ENCODE measurements at places on chromosomes 2 and 18. TPM values are rescaled to one million over a fixed set of nuclear protein-coding genes. Genes with fewer than 3 reads are reported as not detected.

GRCh38 chr2:112230371-112230770, 24.5 kb downstream of the ZC3H8 start:
- no peak for DNase-seq

- no peak for DNase-seq
Measured at GRCh38 chr2:43196768-43197587, 29.4 kb downstream of the ZFP36L2 start.

DNA sequence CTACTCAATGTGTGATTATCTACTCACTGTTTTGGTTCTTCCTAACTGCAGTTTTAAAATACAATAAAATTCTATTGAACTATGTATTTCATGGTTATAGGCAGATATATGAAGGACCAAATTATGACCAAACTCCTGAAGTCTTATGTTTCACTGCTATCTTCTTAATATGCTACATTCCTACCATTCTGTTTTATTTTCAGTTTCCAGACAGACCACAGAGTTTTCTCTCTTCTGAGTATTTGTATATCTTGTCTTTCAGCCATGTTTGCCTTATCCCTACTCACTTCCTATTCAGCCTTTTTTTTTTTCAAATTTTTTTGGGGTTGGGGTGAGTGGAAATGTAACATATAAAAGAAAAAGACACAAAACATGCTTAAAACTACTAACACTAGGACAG, 6.3 kb downstream of the RFTN2 start:
- no peak for DNase-seq

DNA sequence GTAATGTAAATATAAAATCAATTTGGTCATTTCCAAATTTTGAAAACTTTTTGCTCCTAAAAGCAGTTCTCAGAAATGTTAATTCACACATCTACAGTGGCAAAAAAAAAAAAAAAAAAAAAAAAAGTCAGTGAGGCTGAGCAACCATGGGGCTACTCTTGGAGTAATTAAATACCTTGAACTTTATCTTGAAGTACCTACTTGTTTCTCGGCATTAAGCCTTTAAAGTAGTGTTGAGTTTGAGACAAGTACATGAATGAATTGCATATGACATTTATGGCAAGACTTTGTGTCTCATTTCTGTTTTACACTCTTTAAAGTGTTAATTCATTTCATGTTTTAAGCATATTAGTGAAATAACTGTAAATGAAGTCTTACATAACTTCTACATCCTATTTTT, 613.3 kb downstream of the XIRP2 start:
- no peak for DNase-seq

- DNase-seq, result no peak
Measured at GRCh38 chr2:222479859-222480258, 55.5 kb downstream of the SGPP2 start.

IL18R1 gene
- total RNA-seq, result 17.6 TPM

GRCh38 chr2:102492006-102492405, 19.0 kb downstream of the SLC9A4 start:
- no peak for DNase-seq

MBD5 gene
- total RNA-seq, result 15.2 TPM

DRC1 gene
- not detected for total RNA-seq

LINC00305 gene
- total RNA-seq, result not detected

AKAIN1 gene
- total RNA-seq, result not detected

TUBA3D gene
- not detected for total RNA-seq

- no peak for DNase-seq
Measured at GRCh38 chr2:127413200-127413599, 5.0 kb upstream of the PROC start.

- no peak for DNase-seq
Measured at GRCh38 chr2:66366619-66367018, 68.3 kb upstream of the MEIS1 start.

RAB31 gene
- total RNA-seq, result 0.57 TPM

GRCh38 chr2:38021589-38021988, 54.4 kb downstream of the CYP1B1 start:
- DNase-seq, result no peak

ANXA4 gene
- 33.7 TPM for total RNA-seq

DNA sequence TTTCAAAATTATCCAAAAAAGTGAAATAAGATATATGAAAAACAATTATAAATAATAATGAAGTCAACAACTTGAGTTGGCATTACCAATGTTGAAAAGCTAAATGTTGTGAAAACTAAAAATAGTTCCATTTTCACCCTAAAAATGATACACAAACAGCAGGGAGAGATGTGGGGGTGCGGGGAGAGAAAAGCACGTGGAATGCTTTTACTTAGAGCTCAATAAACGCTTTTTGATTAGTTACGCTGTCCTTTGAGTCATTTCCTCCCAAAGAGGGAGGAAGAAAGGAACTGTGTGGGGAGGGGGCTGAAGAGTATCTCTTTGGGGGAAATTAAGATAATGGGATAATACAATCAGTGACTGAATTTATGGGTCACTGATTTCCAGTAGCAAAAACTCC, 29.2 kb downstream of the ZNF521 start:
- no peak for DNase-seq
